CD4-positive, alpha-beta T cell treated with Interleukin-4 for 4 hours (primary cell): ENCODE measurements at places on chromosomes 3 and 15.

GRCh38 chr3:71468311-71469137 is 115.0 kb downstream of the FOXP1 start:
- no peak for DNase-seq

GRCh38 chr15:89630974-89631901 is 24.0 kb downstream of the KIF7 start:
- DNase-seq, result no peak

DNA sequence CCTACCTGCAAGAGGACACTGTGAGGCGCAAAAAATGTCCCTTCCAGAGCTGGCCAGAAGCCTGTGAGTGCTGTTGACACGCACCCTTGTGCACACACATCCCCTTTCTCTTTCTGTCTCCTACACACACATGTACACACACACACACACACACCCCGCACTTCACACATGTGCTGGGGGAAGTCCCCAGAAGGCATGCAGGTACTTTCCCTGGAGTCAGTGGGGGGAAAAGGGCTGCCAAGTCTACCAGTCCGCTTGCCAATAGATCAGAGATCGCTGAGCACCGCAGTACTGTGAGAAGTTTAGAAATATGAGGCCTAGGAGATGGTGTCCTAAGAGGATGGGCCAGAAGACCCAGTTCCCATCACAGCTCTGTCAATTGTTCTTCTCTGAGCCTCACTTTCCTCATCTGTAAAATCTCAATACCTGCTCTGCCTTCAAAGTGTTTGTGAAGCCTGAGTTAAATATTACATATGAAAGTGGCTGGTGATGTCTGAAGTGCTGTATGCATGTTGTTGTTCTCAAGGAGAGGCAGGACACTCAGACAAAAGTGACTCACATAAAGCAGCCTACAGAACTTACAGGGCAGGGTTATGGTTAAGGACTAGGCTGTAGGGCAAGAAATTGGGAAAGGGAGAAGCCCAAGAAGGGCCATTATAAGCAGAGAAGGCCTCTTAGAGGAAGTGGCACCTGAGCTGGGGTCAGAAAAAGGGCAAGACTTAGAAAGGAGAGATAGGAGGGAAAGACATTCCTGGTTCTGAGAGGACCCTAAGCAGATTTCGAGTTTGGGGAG is 6.8 kb downstream of the IL17RE start:
- peak; percentile 21 for DNase-seq

DNA sequence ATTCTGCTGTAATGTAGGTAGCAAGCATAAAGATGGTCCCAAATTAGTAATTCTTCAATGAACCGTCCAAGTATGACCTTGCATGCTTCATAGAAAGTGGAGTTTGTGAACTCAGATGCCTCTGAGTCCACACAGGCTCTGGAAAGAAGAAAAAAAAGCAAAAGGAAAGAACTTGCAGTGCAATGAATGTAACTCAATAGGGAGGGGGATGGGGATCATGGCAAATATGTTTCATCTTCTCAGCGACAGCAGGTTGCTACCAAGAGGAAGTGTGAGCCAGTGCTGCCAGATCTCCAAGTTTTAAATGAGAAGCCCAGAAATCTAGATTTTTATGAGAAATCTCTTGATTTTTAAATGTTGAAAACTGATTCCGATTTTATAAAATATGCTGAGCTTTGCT is 50.3 kb downstream of the IL20RB start:
- no peak for DNase-seq

DNA sequence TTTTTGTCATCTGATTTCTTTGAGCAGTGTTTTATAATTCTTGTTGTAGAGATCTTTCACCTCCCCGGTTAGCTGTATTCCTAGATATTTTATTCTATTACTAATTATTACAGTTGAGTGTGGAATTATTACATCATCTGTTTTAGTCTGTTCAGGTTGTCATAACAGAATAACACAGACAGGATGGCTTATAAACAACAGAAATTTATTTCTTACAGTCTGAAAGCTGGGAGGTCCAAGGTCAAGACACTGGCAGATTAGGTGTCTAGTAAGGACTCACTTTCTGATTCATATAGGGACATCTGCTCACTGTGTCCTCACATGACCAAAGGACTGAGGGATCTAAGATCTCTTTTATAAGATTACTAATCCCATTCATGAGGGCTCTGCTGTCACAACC is 121.3 kb upstream of the THBS1 start:
- no peak for DNase-seq

DNA sequence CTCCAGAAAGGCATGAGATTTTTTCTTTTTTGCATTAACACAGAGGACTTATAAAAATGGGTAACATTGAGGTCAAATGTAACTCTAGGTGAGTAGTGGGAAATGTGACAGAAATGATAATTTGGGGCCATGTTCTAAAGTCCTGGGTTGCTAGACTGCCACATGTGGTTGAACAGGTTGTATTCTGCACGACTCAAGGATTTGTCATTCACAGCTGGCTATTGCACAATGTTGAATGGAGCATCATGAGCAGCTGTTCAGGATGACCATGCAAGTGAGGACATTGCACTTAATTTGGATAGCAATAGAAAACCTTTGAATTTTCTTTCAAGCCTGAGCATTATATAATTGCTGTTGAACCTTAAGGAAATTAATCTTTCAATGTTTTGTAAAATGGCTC is 396.6 kb downstream of the NAALADL2 start:
- DNase-seq, result no peak

- no peak for DNase-seq
Measured at GRCh38 chr3:98395101-98395500, 4.6 kb downstream of the OR5K3 start.

DNA sequence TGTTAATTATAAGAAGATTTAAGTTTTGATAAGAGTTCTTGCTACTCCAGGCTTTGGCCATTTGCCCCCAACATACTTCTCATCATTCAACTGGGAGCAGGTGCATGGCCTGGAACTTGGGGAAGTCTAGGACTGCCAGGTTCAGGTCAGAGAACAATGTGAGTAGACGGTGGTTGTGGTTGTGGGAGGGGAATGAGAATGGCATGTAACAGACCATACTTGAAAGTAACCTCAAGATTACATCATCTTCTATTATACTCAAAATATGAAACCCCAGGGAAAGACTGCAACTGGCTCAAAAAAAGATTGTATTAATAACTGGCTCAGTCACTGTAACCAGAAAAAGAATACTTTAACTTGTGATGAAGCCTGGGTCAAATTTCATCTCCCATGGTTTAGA is 364.9 kb upstream of the DPPA4 start:
- no peak for DNase-seq

DNA sequence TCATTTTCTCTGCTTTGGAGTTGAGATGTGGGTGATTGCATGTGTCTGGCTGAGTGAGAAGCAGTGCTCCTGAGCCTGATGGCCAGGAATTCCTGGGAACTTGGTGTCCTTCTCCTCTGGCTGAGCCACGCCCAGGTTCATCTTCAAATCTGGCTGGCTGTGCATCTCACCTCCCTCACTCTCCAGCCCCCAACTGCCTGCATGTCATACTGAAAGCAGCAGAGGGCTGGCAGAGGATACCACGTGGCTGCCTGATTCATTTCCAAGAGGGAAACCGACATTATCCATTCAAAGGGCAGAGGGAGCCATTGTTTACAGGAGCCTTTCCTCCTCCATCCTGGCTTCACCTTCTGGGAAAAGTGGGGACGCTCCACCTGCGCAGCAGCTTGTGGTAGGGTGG is 57.4 kb downstream of the ABHD5 start:
- DNase-seq, result no peak

- no peak for DNase-seq
Measured at GRCh38 chr15:69120732-69121131, 39.7 kb upstream of the GLCE start.

DNA sequence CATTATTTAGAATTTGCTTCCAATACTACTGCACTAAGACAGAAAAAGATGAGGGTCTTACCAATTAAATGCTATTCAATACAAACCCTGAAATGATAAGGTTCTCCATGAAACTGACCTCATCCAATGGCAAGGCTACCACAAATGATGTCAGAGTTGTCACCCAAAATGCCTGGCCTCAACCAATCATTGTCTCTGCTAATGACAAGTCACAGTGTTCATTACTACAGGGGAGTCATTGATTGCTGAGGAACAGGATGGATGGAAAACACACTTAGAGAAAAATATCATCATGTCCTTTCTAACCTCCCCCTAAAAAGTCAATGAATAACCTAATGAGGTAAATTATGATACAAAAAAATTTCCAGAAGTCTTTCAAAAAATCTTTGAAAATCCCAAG is 91.0 kb downstream of the FOXP1 start:
- DNase-seq, result peak; percentile 82

DNA sequence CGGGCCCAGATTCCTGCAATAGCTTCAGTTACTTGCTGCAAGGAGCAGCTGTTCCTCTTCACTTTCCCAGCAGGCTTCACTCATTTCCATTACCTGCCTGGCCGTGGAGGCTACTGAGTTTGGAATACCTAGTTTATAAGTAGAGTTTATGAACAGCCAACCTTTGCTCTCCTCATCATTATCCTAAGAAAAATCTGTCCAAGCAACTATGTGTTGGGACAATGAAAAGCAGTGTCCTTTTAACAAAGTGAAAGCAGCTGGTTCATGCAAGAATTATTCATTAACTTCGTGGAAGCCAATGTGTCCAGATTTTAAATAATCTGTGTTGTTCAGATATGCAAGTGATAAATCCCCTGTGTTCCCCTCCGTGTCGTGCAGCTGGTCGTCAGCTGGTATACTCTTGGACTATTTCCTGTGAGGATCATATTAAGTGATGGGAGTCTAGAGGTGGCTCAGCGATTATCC is 39.3 kb upstream of the SSR3 start:
- no peak for DNase-seq

GRCh38 chr3:147616998-147617619 is 207.9 kb downstream of the ZIC1 start:
- DNase-seq, result no peak

DNA sequence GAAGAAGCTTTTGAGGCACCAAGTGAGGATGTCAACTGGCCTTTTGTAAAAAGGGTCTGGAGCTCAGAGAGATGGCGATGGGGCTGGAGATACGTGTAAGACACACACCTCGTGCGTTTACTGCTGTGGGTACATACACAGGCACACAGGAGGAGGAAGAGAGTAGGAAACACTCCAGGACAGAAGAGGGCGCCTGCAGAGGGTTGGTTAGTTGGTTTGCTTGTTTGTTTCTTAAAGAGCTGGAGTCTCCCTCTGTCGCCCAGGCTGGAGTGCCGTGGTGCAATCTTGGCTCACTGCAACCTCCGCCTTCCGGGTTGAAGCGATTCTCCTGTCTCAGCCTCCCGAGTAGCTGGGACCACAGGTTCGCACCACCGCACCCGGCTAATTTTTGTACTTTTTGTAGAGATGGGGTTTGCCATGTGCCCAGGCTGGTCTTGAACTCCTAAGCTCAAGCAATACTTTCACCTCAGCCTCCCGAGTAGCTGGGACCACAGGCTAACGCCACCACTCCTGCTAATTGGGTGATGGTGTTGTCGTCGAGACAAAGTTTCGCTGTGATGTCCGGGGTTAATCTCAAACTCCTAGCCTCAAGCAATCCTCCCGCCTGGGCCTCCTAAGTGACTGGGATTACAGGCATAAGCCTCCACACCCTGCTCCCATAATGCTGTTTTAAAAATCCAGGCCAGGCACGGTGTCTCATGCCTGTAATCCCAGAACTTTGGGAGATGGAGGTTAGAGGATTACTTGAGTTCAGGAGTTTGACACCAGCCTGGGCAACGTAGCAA is 1.3 kb upstream of the PRR20G start:
- DNase-seq, result no peak

GRCh38 chr15:66735909-66736305 is 33.9 kb downstream of the SMAD6 start:
- no peak for DNase-seq

- no peak for DNase-seq
Measured at GRCh38 chr3:183279371-183279770, 26.3 kb downstream of the B3GNT5 start.

DNA sequence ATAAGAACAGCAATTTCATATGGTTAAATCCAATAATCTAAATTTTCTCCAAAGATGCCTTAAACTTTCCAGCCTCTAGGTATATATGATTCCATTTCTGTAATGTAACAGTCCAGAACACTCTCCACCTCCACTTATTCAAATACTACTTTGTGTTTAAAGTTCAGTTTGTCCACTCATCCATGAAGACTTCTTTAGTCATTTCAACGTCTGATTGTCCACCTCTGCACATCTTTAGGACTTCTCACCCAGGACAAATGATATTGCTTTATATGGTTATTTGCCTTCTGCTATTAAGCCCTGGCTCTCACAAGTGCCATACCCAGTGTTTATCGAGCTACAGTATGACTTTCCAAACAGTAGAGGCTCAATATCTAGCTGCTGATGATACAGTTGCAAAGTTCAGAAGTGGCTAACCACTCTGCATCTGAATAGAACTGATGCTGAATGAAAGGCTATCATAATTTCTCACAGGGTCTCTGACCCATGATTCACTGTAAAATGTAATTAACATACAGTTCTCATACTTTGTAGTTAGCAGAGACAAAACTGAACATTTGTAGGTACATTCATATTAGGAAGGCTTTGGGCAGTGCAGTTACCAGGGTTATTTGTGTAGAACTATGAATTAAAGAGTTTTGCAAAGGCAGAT is 93.7 kb upstream of the MBNL1 start:
- DNase-seq, result no peak

DNA sequence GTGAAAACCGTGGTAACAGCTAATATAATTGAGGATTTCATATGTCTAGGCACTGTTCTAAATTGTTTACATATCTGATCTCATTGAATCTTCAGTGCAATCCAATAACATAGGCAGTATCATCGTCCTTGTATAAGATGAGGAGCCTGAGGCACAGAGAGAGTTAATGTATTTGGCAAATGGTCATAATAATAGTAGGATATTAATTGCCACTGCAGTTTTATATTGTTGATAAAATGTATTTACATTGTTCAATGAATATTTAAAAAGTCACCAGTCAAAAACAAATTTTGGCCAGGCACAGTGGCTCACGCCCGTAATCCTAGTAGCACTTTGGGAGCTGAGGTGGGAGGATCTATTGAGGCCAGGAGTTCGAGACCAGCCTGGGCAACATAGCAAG is 88.5 kb downstream of the EEFSEC start:
- DNase-seq, result no peak

DNA sequence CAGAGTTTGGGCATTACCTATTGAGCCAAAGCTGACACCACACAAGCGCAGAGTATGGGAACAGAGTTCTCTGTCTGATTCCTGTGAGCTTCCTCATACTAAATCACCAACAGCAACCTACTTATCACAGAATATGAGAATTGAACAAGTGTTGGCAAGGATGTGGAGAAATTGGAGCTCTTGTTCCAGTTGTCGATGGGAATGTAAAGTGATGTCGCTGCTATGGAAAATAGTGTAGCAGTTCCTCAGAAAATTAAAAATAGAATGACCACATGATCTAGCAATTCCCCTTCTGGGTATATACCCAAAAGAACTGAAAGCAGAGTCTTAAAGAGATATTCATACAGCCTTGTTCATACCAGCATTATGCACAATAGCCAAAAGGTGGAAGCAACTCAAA is 33.4 kb downstream of the CD86 start:
- no peak for DNase-seq
